ENCODE measurements at places on chromosomes 7 and 10.

DNA sequence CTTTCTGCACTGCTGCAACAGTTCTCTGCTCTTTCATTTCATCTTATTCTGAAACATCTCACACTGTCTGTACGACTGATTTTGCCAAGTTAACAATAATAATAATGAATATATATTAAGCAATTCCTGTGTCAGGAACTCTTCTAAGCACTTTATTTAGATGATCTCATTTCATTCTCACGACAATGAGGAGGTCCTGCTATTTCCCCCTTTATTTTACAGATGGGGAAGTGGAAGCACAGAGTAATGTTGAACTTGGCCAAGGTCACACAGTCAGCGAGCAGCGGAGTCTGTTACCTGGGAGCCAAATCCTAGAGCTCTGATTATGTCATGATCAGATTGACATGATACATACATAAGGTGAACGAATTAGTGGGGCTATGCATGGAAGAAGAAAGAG is 5.8 kb downstream of the MRC1 start:
- DNase-seq: no peak

- DNase-seq: no peak
These were observed 3.4 kb downstream of the GFRA1 start for GRCh38 chr10:116269619-116270018.

DNA sequence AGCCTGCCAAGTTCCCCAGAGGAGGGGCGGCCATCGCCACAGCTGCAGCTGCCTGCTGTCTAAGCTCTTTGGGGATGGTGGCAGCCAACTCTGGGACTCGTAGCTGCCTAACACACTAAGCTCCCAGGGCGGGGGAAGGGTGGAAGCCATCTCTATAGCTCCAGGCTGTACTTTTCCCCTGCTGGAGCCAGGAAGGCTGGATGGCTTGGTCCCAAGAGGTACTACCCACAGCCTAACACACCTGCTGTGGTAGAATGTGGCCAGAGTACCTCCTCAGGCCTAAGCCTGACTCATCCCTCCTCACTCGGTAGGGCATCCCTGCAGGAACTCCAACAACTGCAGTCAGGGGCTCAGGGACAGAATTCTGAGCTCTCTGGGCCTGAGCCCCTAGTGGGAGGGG is 151.7 kb upstream of the TAC1 start:
- no peak for DNase-seq

- no peak for DNase-seq
These were observed 141.7 kb upstream of the CCDC6 start for GRCh38 chr10:60048091-60048501.

- no peak for DNase-seq
These were observed 608.4 kb upstream of the KCND2 start for GRCh38 chr7:119664601-119665000.

- no peak for DNase-seq
These were observed 8.2 kb upstream of the PHYH start for GRCh38 chr10:13308096-13308495.

DNA sequence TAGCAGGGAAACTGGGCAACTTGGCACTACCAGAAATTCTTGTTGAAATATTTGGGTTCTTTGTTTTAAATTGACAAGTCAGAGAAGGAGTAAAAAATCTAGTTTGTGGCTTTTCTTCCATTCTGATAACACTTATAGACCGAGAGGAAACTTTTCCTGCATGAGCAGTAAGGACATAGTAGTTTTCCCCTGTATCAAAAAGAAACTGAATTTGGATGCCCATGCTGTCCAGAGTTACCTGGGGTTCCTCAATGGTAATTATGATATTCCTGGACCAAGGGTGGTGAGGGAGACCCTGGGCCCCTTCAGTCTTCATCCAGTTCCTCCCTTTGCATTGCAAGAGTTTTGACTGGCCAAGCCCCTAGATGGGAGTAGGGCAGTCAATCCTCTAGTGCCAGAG is 19.9 kb upstream of the STEAP2 start:
- no peak for DNase-seq

DNA sequence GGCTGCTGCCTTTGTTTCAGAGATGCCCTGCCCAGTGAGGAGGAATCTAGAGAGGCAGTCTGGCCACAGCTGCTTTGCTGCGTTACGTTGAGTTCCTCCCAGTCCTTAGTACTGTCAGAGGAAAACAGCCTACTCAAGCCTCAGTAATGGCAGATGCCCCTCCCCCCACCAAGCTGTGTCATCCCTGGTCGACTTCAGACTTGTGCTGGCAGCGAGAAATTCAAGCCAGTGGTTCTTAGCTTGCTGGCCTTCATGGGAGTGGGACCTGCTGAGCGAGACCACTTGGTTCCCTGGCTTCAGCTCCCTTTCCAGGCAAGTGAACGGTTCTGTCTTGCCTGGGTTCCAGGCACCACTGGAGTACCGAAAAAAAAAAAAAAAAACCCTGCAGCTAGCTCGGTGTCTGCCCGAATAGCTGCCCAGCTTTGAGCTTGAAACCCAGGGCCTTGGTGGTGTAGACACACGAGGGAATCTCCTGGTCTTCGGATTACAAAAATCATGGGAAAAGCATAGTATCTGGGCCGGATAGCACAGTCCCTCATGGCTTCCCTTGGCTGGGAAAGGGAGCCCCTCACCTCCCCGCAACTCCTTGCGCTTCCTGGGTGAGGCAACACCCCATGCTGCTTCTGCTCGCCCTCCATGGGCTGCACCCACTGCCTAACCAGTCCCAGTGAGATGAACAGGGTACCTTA is 9.1 kb downstream of the SDHAF3 start:
- DNase-seq: no peak

DNA sequence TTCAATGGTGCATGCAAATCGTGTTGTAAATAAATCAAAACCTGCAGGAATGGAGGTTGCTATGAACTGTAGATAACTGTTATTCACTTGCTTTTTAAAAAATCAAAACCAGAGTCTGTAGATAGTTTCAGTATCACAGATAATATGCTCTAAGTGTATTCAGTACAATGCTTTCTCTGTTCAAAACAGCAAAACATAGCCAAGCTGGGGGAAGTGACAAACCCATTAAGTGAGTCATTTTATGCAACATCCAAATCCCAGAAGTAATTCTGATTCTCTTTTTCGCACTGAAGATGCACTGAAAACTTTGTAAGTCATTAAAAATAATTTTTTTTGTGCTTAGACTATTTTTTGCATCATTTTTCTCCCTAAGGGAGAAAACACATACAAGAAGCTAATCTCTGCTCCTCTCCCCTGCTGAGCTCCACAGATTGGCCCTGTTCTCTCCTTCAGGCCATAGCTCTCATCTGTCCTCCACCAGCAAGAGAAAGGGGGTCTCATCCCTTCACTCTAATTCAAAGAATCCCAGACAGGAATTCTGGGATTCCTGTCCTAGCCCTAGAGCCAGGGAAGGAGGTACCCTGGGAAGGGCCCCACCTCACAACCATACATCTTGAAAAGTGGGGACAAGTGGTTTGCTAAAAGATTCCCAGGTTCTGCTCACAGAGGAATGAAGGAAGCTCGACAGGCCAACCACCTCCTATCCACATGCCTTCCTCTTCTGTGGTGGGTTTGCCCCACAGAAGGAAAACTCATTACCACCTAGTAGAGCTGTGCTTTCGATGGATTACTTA is 4.9 kb downstream of the PRTFDC1 start:
- DNase-seq: no peak

DNA sequence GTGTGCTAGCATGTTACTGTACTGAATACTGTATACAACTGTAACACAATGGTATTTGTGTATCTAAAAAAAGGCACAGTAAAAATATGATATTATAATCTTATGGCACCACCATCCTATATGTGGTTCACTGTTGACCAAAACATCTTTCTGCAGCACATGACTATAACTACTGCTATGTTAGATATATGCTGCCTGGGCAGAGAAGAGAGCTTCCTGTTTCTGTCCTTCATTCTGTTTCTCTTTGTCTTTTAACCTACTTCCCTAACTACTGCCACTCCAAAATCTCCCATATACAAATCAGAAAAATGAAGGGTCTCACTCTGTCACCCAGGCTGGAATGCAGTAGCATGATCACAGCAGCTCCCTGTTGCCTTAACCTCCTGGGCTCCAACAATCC is 8.8 kb upstream of the FGL2 start:
- DNase-seq: no peak

- no peak for DNase-seq
These were observed 24.9 kb upstream of the MAGI2 start for GRCh38 chr7:79478386-79478785.

GRCh38 chr7:5143935-5144903 is 45.8 kb upstream of the WIPI2 start:
- DNase-seq: no peak

DNA sequence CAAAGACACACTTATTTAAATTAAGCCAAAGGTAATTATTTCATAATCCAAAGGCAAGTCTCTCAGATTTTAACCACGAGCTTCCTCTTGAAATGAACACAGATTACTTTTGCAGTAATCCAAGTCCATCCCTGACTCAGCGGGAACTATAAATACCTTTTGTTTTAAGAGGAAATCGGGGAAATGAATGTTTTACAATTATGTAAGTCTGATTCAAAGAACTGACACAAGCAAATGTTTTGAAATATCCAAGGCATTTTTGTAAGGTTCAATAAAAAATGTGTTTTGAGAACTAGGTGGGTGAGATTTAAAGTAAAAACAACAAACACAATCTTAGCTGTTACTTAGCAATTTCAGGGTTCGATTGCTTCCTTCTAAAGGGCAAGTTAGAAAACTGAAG is 179.8 kb upstream of the ASAH2 start:
- DNase-seq: no peak

GRCh38 chr10:37734971-37735370 is 122.4 kb downstream of the ZNF248 start:
- no peak for DNase-seq

DNA sequence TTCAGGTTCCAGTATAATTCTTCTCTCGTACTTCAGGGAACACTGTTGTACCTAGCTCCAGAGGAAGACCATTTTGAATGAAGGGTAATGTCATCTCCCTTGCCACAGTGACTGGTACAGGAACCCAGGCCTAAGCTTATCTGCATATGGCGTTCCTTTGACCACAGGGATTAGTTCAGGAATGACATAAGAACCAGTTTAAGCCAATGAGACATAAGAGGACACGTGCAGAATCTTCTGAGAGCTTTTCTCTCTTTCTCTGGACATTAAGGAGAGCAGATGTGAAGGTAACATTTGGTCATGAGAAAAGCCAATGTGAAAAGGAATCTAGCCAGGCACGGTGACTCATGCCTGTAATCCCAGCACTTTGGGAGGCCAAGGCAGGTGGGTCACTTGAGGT is 21.8 kb upstream of the HIBADH start:
- DNase-seq: no peak

GRCh38 chr7:105461518-105461917 is 60.6 kb downstream of the PUS7 start:
- DNase-seq: no peak

- DNase-seq: no peak
These were observed 14.6 kb upstream of the ZEB1 start for GRCh38 chr10:31304291-31304970.

- DNase-seq: no peak
These were observed 7.7 kb upstream of the ADGRA1 start for GRCh38 chr10:133079836-133080682.

DNA sequence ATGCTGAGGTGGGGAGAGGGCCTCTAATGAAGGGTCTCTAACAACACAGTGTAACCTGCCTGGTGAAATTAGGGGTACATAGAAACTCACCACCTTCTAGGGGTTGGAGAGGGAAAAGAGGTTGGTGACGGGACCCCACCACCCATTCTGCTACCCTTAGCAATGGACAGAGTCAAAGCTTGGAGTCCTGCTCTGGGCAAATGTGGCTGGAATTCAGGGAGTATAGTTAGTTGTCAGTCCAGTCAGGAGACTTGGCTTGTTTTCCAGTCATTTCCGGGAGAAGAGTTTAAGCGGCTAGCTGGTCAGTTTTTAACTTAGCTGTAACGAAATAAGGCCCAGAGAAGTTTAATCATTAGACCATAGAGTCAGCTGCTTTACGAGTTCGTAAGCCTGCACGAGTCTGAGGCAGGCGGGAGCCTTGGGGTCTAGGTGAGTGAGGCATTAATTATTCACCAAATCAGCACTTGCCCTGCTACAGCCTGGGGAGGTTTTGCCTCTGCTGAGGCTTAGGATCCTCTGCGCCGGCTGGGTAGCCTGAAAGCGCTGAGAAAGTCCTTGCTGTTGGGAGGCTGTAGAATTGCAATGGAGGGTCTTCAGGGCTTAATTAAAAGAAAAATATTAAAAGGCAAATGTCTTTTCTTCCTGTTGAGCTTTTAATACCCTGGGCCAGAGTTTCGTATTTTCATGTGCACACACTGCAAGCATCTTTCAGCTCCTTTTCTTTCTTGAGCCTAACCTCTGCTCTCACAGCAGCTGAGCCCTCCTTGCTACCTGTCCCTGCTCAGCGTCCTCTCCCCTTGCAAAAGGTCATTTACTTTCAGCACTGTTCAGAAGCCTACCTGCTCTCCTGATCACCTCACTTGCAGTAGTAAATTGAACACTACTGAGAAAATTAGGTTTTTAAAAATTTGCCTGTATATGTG is 1.5 kb upstream of the LAMB1 start:
- no peak for DNase-seq

DNA sequence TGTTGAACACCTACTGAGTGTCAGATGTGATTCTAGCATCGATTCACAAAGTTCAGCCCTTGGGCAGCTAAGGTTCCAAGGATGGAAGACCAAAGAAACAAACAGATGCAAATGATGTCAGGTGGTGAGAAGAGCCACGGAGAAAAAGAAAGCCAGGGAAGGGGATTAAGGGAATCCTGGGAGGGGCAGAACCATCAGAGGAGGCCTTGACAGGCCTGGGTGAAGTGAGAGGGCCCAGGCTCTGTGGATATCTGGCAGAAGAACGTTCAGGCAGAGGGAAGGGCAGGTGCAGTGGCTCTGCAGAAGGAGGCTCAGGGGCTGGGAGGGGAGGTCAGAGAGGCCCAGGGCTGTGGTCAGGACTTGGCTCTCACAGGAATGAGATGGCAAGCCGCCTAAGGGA is 90.4 kb downstream of the C10orf105 start:
- DNase-seq: no peak

DNA sequence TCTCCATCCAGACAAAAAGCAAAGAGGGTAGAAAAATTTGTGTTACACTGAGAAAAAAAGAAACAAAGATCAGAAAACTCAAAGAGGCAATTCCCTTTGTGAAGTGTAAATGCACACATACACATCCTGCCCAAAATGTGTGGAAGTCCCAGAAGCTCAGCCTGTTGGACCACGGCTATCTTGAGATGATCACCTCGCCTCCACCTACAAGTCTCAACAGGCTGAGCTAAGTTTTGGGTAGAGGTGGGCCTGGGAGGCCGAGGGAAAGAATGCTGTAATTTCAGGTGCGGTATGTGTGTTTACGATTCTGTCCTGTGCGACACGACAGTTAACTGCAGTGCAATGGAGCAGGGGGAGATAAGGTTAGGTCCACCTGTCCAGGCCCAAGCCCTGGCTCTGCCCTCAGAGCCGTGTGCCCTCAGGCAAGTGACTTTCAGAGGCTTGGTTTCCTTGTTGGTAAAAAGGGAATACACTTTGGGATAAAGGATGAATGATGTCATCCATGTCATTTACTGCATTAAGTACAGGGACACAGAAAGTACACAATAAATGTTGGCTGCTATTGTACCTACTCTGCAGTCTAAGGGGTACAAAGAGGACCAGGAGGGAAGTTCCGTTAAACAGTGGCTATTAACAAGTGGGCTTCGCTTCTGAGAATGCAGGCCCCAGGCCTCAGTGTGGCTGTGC is 67.3 kb downstream of the AFAP1L2 start:
- DNase-seq: peak; percentile 73

Data from DMS153 (cell line).